Hematopoietic multipotent progenitor cell treated with erythropoietin and hydrocortisone succinate and interleukin-3 and kit ligand, for 8 days (in vitro differentiated cells): ENCODE measurements at places on chromosomes 7 and 10.

DNA sequence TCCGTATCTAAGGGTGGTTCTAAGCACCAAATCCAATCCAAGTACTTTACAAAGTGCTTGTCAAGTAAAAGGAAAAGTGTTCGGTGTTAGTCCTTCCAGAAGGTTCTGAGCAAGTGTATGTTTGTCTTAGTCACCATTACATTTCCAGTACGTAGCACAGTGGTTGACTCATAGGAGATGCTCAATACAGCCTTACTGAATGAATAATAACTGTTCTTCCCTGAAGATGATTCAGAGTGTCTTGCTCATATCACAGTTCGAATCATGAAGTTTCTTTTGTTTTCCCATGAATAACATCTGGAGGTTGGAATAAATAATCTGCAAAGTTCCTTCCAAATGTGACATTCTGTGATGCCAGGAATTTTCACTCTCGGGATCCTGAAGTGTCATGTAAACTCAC is 53.4 kb downstream of the WNT2 start:
- DNase-seq: no peak

DNA sequence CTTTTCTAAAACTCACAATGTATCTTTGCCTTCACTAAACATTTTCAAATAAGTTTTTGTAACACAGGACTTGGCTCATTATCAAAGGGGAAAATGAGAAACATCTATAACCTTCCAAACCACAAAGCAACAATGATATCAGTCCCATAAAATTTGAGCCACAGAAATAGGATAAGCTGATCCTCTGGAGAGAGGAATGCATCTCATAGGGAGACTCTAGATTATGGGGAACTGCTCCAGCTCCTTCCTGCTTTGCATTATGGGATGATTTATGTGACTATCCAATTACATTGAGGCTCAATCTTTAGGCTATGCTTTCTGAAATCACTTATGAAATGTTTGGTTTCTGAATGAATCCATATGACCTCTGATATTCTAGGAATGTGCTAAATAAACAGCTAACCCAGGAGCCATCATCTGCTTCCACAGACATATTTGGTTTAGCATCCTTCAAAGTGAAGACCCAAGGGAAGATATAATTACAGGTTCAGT is 70.4 kb downstream of the CUBN start:
- no peak for DNase-seq

DNA sequence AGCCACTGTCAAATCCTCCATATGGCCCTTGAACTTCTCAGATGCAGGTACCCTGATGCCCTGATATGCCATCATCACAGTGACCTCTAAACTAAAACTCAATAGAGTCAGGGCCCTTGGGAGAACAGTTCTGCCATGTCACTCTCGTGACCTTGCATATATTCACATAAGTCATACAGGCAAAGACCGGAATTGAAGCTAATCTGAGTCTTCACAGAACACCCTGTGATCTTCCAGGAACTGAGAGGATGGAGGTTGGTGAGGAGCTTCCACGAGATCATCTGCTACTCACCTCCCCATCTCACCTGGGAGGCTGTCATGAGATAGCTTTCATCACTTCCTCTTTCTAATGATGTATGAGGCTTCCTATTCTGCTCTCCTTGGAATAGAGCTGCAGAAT is 228.7 kb upstream of the CCDC6 start:
- DNase-seq: no peak

GRCh38 chr10:132487241-132488135 is 50.1 kb upstream of the INPP5A start:
- DNase-seq: no peak

DNA sequence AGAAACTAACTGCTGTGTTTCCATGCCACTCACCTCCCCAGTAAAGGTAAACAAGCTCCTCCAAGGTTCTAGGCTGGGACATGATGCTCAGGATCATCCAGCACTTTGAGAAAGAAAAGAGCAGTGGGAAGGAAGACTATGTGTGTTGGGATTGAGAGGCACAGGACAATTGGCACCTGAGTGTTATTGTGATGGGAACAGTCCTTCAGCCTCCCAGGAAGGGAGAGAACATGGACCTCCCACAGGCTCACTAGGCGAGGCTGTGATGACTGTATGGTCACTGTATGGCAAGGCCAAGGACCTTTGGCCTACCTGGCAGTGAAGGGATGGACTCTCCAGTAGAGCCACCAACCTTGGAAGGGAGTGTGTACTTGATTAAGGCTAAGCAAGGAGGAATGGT is 123.2 kb upstream of the UNC5B start:
- DNase-seq: no peak

DNA sequence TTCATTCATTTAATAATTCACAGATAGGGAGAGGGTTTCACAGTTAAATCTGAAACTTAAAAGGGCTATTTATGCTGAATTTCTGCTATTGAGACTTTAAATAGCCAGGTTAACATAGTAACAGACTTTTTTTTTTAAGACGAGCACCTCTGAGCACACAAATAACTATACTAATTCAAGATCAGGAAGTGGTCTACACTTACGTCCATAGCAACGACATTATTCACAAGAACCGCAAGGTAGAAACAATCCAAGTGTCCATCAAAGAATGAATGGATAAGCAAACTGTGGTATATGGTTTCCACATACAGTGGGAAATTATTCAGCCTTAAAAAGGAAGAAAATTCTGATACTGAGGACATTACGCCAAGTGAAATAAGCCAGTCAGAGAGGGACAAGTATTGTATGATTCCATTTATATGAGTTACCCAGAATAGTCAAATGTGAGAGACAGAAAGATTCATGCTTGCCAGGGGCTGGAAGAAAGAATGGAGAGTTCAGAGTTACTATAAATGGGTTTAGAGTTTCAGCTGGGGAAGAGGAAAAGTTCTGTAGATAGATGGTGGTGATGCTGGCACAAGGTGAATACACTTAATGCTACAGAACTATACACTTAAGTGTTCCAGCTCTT is 140.3 kb upstream of the LAMB4 start:
- DNase-seq: no peak

DNA sequence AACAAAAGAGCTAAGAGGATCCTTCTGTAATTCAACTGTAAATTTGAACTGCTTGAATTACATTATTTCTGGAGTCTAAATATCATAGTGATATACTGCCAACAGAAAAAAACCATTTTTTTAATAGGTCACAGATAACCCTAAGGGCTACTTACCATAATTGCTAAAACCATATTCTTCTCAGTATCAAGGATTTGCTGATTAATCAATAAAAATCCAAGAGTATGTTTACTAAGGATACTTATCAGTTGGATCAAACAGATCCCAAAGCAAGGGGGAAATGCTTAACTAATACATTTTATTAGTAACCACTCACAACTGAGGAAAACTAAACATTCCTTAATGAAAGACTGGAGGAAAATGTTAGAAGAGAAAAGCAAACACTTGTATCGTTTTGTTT is 166.0 kb downstream of the PIP4K2A start:
- DNase-seq: no peak

- no peak for DNase-seq
Measured at GRCh38 chr7:31939076-31939475, 131.1 kb downstream of the PDE1C start.

DNA sequence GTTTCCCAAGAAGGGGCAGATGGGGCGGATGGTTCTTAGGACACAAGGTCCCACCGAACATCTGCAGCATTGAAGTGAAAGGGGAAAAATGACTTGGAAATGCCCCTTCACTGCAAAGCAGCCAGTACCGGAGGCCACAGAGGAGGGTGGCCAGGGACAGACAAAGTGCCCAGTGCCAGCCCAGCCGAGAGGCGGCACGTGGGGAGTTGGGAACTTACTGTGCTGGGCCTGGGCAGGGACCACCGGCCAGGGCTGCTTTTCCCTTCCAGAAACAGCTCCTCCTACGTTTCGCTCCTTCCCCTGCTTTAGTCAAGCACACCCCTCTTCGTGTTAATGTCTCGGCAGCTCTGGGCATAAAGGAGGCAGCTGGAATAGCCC is 129.2 kb downstream of the TNS3 start:
- no peak for DNase-seq

DNA sequence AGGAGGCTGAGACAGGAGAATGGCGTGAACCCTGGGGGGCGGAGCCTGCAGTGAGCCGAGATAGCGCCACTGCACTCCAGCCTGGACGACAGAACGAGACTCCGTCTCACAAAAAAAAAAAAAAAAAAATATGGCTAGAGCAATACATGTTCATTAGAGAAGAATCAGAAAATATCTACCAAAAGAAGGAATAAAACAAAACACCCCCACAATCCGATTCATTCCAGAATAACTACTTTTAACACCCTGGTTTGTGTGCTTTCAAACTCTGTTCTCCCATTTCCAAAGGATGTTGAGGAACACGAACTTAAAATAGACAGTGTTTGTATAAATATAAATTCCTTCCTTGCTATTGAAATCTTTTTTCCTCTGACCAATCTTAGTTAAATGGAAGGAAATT is 6.5 kb downstream of the PDSS1 start:
- no peak for DNase-seq

DNA sequence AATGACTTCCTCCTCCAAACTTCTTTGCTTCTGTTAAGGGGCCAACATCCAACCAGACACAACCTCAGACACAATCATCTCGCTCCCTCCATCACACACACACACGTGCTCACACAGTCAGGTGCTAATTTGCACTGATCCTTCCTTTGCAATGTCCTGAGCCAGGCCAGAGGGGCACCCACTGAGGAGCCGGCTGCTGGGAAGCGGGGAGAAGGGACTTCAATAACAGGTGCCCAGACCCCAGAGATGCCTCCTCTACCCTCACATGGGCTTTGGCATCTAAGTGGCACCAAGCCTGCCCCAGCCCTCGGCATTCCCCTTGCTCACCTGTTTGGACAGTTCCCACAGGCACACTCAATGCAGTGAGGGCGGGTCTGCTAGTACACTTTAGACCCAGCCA is 34.2 kb upstream of the SVOPL start:
- no peak for DNase-seq

DNA sequence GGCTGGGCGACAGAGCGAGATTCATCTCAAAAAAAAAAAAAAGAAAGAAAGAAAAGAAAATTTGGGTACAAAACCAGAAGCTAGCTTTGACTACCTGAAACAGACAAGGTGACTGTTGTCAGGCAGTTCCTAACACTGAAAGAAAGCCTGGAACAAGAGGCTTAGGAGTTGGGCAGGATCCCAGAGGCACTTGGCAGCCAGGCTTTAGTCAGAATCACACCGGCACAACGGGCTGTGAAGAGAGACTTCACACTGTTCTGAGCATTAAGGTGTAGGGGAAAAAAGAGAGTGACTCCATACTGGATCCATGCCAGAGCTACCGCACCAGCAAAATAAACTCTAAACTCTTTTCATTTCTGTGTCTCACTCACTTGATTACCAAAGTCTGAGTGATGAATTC is 130.8 kb downstream of the ZNF467 start:
- DNase-seq: no peak

DNA sequence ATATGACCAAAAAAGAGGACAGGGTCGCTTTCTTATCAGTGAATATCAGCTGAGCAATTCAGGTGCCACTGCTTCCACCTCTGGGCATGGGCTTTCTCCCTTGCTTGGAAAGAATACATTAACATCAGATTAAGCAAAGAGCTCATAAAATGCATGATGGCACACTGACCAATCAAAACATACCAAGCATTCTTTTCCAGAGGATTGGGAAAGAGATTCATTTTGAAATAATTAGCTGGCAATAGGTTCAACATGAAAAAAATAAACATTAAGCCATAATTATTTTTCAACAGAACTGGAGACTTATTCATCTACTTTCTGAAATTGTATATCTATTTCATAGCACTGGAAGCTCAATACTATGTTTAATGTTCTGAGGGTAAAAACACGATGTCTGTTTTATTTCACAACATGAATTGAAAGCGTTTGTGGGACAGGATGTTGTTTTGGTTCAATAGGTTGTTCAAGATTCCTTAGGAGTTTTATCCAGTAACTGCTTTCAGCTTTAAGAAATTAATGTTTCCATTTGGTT is 53.2 kb downstream of the TFAM start:
- no peak for DNase-seq

- DNase-seq: peak; percentile 58
Measured at GRCh38 chr10:122648599-122649428, 50.8 kb downstream of the C10orf120 start.

DNA sequence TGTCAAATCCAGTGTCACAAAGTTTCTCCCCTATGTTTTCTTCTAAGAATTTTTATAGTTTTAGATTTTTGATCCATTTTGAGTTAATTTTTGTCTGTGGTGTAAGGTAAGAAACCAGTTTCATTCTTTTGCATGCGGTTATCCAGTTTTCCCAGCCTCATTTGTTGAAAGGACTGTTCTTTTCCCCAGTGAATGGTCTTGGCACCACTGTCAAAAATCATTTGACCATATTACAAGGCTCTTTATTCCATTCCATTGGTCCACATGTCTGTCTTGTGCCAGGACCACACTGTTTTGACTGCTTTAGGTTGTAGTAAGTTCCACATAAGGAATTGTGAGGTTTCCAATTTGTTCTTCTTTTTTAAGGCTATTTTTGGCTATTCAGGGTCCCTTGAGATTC is 64.0 kb downstream of the INPP5A start:
- DNase-seq: no peak

DNA sequence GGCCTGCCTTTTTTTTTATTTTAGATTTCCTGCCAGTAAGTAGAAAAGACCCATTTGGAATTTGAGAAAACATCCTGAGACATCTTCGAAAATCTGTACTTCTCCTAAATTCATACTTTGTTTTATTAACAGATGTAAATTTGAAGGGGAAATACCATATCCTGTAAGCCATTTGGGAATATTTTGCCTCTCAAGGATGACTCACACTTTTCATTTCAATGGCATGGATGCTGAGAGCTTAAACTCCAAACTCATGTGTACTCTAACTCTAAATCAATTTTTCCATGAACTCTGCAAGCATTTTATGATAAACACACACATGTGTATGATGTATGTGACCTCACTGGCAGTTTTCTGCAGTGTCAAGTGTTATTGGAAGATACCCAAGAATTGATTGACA is 89.0 kb downstream of the SEMA3A start:
- DNase-seq: no peak

DNA sequence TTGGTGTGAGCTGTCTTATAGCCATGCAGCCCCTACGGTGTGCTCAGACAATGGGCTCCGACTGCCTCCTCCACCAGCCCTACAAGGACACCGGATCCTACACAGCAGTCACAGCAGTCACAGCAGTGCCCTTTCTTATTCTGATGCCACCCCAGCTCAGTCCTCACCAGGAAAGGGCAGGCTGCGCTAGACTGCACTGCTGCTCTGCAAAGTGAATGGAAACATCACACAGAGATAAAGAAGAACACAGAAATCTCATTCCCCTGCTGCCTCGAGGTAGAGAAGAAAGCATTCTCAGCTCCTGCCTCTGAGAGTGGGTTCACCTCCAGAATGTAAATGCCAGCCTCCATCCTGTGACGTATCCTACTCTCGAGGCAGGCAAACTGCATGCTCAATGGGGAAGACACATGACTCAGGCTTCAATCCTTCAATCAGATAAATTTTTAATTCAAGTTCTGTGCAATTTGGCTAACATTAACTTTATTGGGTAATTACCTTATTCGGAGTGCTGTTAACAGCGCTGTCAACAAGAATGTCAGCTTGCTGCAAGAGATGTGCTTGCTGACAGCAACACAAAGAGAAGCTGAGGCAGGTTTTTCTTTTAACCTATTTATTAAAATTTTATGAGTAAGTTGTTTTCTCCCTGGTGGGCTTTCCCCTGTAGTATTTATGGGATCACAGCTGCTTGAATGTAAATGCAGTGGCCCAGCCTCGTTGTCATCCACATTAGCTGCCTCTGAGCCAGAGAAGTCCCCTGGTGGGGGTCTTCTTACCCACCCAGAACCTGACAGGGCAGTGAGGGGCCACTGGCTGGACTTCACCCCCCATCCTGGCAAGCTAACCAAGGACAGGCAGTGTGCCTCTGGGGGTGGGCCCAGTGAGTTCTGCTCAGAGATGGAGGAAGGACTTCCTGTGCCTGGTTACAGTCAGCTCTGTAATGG is 241.3 kb upstream of the KMT2E start:
- no peak for DNase-seq

- DNase-seq: no peak
Measured at GRCh38 chr7:117975476-117975875, 102.2 kb upstream of the CTTNBP2 start.
